ENCODE measurements at places on chromosomes 7 and 10.
A peak's percentile ranks its signal among the peaks of the same experiment; 100 is the strongest.

- no peak for DNase-seq
These were observed 7.4 kb downstream of the CPSF4 start for GRCh38 chr7:99446096-99446495.

DNA sequence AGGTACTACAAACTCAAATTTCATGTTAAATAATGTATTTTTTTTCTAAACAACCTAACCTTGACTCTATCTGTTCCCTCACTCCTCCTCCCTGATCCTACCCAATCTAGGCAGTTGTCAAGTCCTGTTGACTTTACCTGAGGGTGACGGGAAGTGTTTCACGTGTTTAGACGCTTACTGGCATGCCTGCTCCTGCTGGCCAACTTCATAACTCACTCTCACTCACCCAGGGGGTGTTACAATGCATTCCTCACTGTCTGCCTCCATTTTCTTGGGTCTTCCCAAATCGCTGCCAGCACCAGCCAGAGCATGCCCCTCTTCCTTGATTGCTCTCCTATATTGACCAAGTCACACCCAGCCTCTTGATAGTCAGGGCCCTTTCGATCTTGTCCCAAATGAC lies 28.3 kb downstream of the CRCP start:
- no peak for DNase-seq

DNA sequence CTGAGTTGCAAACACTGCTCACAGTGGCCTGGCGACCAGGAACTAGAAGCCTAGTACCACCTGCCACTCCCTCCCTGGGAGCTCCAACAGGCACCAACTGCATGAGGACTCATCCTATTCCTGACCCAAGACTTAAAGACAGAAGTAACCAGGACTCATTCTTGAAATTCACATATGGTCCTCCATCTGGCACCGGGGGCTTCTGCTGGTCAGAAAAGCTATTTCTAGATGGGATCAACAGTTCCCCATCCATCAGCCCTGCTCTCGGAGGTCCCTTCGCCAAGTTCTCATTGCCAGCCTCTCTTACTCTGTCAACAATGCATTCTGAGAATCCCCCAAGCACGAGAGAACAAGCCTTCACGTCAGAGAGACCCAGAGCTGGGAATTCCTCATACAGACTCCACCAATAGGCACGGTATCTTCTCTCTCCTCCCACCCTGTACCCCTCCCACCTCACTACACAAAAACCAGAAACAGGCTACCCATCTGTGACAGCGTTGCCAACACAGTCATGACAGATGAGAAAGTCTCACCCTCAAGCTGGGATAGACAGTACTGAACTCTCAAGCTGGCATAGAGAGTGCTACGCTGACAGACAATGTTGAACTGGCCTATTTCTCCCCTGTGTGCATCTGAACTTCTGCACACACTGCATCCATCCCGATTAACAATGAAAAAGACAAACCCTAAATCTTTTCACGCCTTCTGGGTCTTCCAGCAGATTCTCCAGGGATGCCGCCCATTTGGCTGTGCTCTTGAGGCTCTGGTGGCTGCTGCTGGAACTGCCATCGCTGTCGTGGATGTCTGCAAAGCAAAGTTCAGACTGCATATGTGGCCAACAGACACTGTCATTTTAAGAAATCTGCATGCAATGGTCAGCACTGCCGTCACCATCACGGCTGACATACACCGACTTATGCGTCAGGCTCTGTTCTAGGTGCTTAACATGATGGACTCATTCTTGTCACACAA lies 15.6 kb downstream of the RGS10 start:
- no peak for DNase-seq

GRCh38 chr10:3783316-3783681 lies 1.7 kb downstream of the KLF6 start:
- peak; percentile 78 for DNase-seq

- no peak for DNase-seq
These were observed 43.4 kb upstream of the HECTD2 start for GRCh38 chr10:91366704-91367103.

GRCh38 chr7:22184549-22185199 lies 172.3 kb downstream of the RAPGEF5 start:
- no peak for DNase-seq

GRCh38 chr10:77500754-77501151 lies 136.9 kb downstream of the KCNMA1 start:
- DNase-seq = no peak

GRCh38 chr10:132446661-132447445 lies 49.9 kb downstream of the PWWP2B start:
- peak; percentile 80 for DNase-seq

GRCh38 chr7:128963327-128963757 lies 25.6 kb downstream of the IRF5 start:
- peak; percentile 30 for DNase-seq
